ENCODE measurements at places on chromosomes 7 and 10.
A peak's percentile ranks its signal among the peaks of the same experiment; 100 is the strongest.

DNA sequence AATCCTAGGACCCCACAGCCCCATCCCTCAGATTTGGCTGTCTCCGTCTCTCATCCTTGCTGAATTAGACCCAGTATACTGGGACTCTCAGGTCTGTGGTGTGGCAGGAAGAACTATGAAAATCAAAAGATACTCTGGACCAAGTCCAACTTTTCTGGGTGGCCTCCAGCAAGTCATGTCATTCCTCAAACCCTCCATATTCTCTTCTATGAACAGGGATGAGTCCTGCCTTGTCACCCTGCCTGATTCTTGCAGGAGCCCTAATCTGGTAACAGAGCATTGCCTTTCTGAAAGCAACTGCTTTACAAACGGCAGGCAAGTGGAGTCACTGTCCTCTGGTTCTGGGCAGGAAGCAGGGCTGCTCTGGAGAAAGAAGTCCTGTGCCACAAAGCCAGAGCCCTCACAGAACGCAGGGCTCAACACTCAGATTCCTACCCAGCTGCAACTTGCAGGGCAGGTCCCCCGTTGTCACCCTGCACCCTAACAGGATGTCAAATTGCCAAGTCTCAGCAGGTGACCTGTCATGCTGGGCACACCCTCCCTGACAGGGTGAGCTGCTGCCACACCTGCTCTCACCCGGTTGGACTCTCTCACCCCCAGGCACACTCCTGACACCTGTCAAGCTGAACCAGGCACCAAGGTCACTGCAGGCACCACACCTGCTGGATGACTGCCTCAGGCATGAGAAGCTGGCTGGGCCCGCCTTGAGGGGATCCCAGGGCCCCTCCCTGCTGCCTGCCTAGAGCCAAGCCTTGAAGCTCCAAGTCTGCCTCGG is 227.7 kb downstream of the KCNMA1 start:
- H3K4me3 ChIP-seq: no peak overlapping the region
- DNase-seq: no peak
- H3K27ac ChIP-seq: no peak overlapping the region
- H3K4me1 ChIP-seq: no peaks in the 10 kb centered on the region
- H3K27me3 ChIP-seq: no peaks in the 10 kb centered on the region
- no peaks in the 10 kb centered on the region for H3K36me3 ChIP-seq

DNA sequence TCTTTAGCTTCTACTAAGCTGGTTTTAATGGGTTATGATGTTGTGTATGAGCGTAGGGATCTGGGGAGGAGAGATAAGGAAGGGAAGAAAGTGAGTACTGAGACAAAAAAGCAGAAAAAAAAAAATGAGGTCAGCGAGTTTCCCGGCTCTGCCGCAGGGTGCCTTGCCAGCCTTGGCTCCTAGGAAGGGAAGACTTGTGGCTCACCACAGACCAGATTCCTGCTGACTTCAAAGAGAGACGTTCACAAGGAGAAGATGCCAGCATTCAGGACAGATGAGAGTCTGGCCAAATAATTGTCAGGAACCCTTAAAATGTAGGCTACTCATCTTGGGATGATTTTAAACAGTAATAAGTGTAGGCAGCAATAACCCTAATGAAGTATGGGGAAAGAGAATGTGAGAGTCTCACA is 11.4 kb upstream of the FAS start:
- H3K36me3 ChIP-seq: no peaks in the 10 kb centered on the region
- DNase-seq: no peak
- no peaks in the 10 kb centered on the region for H3K27me3 ChIP-seq
- H3K4me1 ChIP-seq: no peaks in the 10 kb centered on the region

DNA sequence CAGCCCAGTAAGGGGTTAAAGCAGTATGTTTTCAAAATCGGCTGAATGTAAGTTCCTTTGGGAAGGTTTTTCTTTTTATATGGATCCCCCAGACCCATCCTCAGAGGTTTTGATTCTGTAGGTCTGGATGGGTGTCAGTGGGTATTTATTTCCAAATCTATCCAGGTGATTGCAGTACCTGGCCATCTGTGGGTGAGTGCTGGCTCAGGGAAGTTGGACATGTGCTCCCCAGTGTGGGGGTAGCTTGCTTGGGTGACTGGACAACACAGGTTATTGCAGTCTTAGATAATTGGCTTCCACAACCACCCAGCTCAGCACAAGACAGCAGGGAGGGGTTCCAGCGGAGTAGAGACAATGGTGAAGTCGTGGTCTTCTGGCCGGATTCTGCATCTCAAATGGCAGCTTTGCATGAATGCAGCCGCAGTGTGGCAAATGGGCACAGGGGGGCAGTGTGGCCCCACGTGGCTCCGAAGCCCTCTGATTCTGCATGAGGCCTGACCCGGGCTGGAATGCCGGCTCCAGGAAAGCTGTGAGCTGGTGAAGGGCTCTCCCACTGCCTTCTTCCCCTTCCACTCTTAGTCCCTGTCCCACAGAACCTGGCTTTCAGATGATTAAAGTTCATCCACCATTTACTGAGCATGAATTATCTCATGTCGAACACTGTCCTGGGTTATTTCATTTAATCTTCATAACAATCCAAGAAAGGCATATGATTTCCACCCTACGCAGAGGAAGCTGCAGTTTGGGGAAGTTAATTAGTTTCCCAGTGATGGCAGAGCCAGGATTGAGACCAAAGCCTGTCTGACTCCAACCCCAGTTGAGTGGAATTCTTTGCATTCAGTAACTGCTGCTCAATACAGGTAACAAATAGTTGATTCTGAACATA is 64.5 kb upstream of the SYPL1 start:
- no peaks in the 10 kb centered on the region for H3K27me3 ChIP-seq
- peak; percentile 92 for DNase-seq
- peak overlapping the region; percentile 31 for H3K27ac ChIP-seq
- no peaks in the 10 kb centered on the region for H3K36me3 ChIP-seq
- no peaks in the 10 kb centered on the region for H3K4me1 ChIP-seq
- no peak overlapping the region for H3K4me3 ChIP-seq

DNA sequence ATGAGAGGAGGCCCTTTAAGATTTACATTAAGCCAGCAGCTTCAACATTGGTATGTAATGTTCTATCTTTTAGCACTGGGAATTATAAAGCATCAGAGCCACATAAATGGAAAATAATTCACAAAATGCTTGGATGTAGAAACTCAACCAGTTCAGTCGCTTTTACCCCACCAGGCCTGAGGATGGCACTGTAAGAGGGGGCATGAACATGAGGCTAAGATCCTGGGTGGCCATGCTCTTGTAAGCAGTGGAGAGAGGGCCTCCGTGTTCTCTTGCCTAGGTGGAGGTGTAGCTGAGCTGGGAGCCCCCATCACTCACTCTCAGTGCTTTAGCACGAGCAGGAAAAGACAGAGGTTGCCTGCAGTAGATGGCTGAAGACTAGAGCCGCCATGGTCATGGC is 238.8 kb downstream of the FANK1 start:
- no peaks in the 10 kb centered on the region for H3K36me3 ChIP-seq
- no peak overlapping the region for H3K4me3 ChIP-seq
- H3K4me1 ChIP-seq: no peaks in the 10 kb centered on the region
- H3K27ac ChIP-seq: no peak overlapping the region
- no peaks in the 10 kb centered on the region for H3K27me3 ChIP-seq

- DNase-seq: no peak
- H3K4me1 ChIP-seq: no peaks in the 10 kb centered on the region
- no peaks in the 10 kb centered on the region for H3K27me3 ChIP-seq
- no peak overlapping the region for H3K4me3 ChIP-seq
Measured at GRCh38 chr7:151213826-151214225, 3.5 kb upstream of the H2BK1 start.

DNA sequence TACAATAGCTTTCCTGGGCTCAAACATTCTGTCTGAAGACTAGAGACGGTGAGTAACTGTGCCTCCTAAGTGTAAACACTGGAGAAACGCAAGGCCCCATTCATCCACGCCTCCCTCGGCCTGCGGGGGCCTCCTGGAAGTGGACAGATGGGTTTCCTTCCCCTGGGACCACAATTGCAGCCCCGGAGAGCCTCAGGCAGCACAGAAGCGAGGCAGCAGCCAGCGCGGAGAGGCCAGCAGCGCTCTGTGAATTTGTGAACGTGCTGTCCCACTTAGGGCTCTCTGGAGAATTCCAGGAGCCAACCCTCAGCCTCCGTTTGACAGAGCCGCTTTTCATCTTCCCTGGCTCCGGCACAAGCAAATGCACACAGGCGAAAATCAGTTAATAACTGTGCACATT is 23.2 kb upstream of the CALN1 start:
- H3K36me3 ChIP-seq: no peaks in the 10 kb centered on the region
- no peaks in the 10 kb centered on the region for H3K27me3 ChIP-seq
- H3K27ac ChIP-seq: no peak overlapping the region
- H3K4me3 ChIP-seq: no peak overlapping the region
- H3K4me1 ChIP-seq: peaks cover 7% of the 10 kb centered on the region

DNA sequence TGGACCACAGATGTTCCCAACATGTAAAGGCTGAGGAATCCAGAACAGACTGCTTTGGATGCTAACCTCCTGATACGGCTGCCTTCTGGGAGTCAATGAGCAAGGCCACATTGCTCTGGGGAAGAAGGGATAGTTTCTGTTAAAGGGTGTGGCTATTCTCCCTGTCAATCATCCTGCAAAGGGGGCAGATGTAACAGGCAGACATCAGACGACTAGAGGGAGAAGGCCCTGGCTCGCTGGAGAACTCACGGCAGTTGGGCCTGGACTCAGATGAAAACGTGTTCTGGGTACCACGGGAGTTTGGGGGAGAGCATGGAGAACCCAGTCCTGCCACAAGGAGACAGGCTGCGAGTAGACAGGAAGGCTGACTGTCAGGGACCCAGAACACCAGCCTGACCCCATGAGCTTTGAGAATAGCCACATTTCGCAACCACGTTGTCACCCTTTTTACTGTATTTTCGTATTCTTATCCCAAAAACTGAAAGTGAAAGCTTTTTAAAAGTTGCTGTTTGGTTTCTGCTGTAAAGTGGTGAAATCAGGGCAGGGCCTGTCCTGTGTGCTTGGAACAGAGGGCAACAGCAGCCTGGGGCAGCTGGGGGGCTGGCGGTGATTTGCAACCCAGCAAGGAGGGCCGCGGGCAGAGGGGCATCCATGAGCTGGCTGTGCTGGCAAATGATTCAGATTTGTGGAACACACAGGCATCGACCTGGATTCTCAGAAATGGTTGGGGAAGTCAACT is 95.3 kb downstream of the MYOF start:
- no peaks in the 10 kb centered on the region for H3K4me1 ChIP-seq
- no peak for DNase-seq
- peak overlapping the region; percentile 27 for H3K27ac ChIP-seq
- no peaks in the 10 kb centered on the region for H3K36me3 ChIP-seq
- H3K4me3 ChIP-seq: no peak overlapping the region
- H3K27me3 ChIP-seq: no peaks in the 10 kb centered on the region

DNA sequence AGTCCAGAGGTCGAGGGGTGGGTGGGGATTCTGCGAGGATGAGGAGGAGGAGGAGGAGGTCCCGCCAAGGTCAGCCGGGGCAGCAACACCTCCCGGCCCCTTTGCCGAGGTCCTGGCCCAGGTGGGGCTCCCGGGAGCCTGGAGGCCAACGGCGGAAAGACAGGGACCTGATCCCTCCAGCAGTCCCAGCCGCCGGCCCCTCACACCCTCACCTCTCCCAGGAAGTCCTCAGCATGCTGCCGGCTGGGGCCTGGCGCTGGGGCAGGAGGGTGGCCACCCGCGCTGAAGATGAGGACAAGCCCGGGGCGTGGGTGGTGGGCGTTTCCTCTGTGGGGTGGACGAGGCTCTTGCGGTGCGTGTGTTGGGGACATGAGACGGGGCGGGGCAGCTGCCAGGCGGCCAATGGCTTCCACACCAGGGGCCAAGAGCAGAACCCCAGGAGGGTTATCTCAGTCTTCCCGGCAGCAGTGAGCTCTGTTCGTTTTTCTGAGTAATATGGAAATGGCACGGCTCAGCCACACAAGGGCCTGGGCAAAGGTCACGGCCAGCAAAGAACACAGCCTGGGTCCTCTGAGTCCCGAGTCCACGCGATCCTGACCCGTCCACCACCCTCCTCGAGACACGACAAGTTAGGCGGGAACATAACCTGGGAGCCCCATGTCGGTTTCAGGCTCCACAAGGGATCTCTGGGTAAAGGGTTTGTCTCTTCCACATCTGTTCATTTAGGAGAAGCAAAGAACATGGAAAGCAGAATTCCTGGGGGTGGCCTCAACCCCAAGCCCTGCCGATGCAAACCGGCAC is 82.9 kb upstream of the PDGFA start:
- H3K27me3 ChIP-seq: no peaks in the 10 kb centered on the region
- H3K4me1 ChIP-seq: no peaks in the 10 kb centered on the region
- H3K27ac ChIP-seq: peak overlapping the region; percentile 82
- H3K36me3 ChIP-seq: no peaks in the 10 kb centered on the region

DNA sequence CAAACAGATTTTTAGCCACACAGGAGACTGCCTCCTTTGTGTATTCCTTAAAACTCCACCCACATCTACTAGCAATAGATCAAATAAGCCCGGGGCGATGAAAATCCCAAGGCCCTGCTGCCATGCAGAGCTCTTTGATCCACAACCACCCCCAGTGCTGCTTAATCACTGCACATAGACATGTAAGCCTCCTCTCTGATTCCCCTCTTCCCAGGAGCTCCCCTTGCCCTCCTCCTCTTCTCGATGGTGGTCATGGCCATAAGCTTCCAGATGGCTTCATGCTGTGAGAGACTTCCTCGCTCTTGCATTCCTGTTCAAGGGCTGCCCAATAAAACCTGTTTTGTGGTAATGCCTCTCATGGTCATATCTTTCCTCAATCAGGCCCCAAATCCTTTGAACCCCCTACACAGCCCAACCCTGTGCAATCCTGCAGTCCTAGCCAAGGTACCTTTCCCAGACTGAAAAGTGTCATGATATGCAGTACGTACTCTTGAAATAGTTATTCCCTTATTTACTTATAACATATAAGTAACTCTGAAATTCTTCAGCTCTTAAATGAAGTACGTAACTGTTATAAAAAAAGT is 158.5 kb downstream of the CACNA2D1 start:
- no peaks in the 10 kb centered on the region for H3K36me3 ChIP-seq
- no peak overlapping the region for H3K27ac ChIP-seq
- DNase-seq: no peak

DNA sequence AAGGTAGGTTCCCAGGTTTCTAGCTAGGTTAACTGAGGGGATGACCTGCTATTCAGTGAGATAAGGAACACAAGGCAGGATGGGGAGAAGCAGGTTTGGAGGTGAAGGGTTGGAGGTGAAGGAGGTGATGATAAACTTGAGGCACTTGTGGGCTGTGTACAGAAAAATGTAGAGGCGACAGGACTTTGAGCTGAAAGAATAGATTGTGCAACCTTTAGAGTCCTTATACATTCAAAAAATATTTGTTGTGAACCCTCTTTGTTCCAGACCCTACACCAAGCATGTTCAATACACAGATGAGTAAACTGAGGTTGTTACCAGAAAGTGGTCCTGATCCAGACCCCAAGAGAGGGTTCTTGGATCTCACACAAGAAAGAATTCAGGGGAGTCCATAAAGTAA is 45.4 kb upstream of the LRGUK start:
- no peak for DNase-seq
- H3K4me1 ChIP-seq: no peaks in the 10 kb centered on the region
- no peaks in the 10 kb centered on the region for H3K27me3 ChIP-seq

- no peaks in the 10 kb centered on the region for H3K4me1 ChIP-seq
- H3K27me3 ChIP-seq: no peaks in the 10 kb centered on the region
- no peak overlapping the region for H3K27ac ChIP-seq
- H3K4me3 ChIP-seq: no peak overlapping the region
Measured at GRCh38 chr10:132726951-132727350, 59.0 kb downstream of the NKX6-2 start.

GRCh38 chr7:75943864-75944263 is 28.9 kb downstream of the POR start:
- no peak for DNase-seq
- H3K4me1 ChIP-seq: no peaks in the 10 kb centered on the region
- no peak overlapping the region for H3K4me3 ChIP-seq
- H3K36me3 ChIP-seq: no peaks in the 10 kb centered on the region
- no peak overlapping the region for H3K27ac ChIP-seq

All from right atrium auricular region (tissue), 2 donors.